ENCODE measurements at places on chromosomes 5 and 9. TPM values are rescaled to one million over a fixed set of nuclear protein-coding genes. Genes with fewer than 3 reads are reported as not detected.

DNA sequence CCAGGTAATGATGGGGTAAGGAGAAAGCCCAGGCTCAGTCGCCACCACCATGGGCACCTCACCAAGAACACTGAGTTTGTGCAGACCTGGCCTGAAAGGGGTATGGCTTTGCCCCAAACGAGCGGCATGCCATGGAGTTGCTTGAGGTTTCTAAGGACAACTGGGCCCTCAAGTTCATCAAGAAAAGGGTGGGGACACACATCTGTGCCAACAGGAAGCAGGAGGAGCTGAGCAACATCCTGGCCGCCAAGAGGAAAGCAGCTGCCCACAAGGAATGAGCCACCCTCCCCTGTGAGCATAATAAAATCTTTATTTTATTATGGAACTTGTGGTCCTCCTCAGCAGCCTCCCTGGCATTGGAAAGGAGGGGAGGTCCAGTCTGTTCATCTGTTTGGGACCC, 23.8 kb downstream of the CD14 start:
- DNase-seq: no peak

- no peak for DNase-seq
Measured at GRCh38 chr5:78705826-78706225, 57.3 kb upstream of the LHFPL2 start.

GRCh38 chr5:116652196-116652729, 77.6 kb upstream of the SEMA6A start:
- peak; percentile 78 for DNase-seq

GRCh38 chr5:151677776-151678545, 8.8 kb downstream of the SPARC start:
- no peak for DNase-seq

The LHX6 gene
- 4.6 TPM for total RNA-seq

Measured in stomach (tissue), 19 donors.